ENCODE measurements at places on chromosomes 6 and 20.

DNA sequence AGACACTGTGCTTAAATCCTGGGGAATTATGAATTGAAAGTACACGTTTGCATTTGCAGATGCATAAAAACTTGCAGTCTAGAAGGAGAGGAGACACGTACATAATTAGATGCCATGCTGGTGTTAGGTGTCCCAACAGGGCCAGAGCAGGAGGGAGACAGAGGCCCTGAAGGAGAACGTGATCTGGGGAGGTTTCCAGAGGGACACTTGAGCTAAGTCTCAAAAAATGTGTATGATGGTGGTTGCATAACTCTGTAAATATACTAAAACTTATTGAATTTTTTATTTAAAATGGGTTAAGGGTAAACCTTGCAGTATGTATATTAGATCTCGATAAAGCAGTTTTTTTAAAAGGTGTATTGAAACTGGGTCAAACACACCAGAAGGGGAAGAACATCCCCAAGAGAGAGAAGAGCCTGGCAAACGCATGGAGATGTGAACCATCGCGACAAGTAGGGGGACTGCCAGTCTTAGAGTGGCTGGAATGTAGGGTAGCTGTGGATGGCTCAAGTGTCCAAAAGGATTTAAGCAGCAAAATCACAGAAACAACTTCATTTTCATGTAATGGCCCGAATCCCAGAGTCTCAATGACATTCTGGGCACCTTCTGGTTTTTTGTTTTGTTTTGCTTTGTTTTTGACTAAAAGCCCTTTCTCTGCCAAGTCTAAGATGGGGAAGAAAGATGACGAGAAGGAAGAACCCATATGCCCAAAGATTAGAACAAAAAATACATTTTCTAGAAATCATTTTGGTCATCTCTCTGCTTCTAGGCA lies 15.3 kb downstream of the TRAF3IP2 start:
- no peak for DNase-seq

- no peak for DNase-seq
Measured at GRCh38 chr6:16719488-16719887, 41.8 kb downstream of the ATXN1 start.

DNA sequence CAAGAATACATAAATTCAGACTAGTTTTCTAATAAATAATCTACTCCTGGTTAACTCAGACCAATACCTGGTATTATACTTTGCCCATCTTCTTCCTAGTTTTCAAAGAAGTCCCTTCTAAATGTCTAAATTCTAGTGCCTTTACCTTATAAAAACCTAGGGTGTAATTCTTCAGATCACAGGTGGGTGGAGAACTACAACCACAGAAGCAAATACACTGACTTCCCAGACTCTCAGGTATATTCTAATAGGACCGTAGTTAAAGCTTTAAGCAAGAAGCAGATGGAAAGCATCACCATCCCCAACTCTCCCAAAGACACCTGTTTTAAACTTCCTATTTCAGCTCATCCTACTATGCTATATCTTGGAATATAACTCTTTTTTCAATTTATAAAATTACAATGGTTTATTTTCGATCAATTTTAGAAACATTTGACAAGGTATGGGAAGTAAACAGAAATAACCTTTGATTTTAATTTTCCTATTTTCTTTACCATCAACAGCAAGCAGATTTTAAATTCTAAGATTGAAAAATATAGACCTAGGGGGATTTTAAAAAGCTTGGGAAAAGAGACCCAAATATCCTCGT lies 15.8 kb downstream of the MAN1A1 start:
- DNase-seq: no peak

DNA sequence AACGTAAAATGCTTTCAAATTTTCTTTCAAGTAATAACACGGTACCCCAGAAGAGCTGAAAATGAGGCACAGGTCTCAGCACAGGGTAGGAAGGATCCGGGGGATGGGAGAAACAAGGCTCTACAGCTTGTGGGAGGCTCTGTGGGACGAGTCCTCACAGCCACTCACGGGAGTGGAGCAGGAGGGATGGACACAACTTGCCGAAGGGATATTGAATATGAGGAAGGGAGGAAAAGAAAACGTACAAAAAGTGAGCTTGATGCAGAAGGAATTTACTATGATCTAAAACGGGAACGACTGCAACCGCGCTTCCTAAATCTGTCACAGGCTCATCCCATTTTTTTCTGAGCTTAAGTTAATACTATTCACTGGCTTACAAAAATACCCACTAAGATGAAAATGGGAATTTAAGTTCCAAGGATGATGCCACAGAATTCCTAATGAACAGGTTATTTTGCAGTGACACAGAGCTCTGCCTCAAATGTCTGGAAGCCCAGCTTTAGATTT lies 72.9 kb downstream of the FYN start:
- DNase-seq: no peak

- DNase-seq: no peak
Measured at GRCh38 chr6:151637814-151638213, 144.0 kb downstream of the CCDC170 start.

DNA sequence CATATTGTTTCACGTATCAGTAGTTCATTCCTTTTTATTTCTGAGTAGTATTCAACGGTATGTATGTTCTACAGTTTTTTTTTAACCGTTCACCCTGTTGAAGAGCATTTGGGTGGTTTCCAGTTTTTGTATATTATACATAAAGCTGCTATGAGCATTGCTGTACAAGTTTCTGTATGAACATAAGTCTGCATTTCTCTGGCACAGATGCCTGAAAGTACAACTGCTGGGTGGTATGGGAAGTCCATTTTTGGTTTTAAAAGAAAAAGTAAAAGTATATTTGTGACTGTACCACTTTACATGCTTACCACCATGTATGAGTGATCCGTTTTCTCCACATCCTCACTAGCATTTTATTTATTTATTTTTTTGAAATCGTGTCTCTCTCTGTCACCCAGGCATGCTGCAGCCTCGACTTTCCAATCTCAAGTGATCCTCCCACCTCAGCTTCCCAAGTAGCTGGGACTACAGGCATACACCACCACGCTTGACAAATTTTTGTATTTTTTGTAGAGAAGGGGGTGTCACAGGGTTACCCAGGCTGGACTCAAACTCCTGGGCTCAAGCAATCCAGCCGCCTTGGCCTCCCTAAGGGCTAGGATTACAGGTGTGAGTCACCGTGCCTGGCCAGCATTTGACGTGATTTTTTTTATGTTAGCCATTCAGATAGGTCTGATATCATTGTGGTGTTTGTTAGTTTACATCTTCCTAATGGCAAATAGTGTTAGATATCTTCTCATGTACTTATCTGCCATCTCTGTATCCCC lies 11.0 kb upstream of the SIM1 start:
- DNase-seq: no peak

GRCh38 chr6:12586721-12587480 lies 129.7 kb upstream of the PHACTR1 start:
- no peak for DNase-seq

DNA sequence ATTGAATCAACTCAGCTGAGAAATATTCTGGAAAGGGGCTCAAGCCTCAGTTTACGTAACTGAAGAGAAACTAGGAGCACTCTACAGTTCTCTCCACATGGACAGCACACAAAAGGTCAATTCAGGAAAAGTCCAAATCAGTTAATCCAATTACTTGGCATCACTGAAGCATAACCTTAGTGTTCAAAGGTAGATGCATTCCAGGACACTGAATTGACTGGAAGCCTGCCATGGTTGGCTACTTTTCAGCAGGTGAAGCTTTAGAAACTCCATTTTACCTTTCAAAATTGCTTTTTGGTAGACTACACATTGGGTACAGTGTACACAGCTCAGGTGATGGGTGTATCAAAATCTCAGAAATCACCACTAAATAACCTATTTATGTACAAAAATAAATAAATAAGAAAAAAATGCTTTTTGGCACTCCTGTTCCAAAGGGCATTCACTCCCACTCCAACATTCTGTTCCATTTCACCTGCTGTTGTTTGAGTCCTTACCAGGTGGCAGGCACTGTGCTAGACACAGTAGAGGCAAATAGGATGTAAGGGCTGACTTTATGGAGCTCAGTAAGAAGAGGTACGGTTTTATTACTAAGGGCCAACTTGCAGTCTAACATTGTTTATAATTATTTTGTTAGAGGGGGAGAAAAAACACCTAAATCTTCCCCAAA lies 153.4 kb downstream of the FAXC start:
- DNase-seq: no peak

DNA sequence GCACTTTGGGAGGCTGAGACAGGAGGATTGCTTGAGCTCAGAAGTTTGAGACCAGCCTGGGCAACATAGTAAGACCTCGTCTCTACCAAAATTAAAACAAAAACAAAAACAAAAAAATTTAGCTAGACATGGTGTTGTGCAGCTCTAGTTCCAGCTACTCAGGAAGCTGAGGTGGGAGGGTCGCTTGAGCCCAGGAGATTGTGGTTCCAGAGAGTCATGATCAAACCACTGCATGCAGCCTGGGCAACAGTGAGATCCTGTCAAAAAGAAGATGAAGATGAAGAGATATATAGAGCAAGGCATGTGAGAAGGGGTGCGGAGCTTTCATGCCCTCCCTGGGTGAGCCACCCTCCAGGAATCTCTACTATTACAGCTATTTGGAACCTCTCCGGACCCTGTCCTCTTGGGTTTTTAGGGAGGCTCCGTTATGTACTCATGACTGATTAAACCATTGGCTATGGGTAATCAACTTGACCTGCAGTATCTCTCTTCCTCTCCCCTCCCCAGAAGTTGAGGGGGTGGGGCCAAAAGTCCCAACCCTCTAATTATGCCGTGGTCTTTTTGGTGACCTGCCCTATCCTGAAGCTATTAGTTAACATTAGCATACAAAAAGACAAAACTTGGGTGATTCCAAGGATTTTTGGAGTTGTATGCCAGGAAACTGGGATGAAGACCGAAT lies 9.0 kb downstream of the POLH start:
- peak; percentile 77 for DNase-seq

GRCh38 chr20:38050686-38051085 lies 17.1 kb downstream of the RPRD1B start:
- DNase-seq: no peak

- no peak for DNase-seq
Measured at GRCh38 chr6:100381111-100381510, 83.6 kb downstream of the SIM1 start.

DNA sequence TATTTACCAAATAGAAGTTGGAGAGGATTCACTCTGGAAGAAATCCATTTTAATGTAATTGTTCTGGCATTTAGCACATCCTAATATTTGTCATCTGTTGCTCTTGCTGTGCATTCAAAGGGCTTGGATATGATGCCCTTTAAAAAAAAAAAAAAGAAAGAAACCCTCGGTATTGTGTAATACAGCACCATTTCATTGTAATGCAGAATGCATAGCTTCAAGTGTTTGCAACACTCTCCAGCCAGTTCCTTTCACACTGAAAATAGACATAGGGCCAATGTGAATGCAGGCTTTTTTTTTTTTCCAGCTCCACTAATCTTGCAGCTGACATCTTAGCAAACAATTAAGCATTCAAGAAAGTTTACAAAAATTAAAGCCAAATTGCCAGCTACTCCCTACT lies 197.4 kb upstream of the POU3F2 start:
- DNase-seq: no peak

DNA sequence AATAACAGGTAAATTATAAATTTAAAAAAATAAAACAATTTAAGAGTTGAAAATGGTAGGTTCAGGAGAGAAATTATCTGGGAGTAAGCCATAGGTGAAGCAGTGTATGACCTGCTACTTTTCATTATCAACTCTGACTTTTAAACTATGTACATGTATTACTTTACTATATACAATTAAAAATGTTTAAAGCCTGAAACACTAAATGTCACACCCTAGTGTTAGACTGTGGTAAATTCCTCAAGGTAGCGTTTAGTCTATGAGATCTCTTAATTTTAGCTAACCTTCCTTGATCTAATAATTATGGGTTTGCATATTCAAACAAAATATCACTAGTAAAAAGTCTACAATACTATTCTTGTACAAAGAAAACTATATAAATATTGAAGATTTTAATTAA lies 22.3 kb upstream of the TBC1D32 start:
- no peak for DNase-seq

DNA sequence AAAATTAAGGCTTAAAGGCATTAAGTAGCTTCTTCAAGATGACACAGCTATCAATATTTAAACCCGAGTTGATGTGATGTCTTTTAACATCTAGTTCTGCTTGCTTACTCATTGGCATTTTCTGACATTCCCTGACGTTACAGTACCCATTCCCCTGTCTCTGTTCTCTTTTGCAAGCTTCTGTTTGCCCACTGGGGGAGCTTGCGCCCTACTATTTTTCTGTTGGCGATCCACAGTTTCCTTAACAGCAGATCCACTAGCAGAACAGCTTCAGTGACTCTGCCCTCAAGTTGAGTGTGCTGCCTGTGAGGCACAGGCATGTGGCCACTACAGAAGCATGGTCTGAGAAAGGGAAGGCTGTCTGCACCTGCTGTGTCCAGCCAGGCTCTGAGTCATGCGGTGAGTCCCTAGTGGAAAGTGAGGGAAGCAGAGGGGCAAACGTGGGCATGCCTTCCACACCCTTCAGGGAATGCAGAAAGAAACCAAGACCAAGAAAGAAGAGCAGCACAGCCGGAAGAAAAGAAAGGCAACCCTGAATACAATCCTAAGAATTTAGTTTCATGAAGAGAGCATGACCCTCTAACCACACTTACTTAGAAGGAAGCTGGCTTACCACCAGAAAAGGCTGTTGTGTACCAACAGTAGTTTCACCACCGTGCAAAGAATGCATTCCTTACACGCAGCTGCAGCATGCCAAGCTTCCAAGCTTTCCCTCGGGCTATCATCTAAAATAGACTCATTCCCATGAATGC lies 97.7 kb upstream of the VGLL2 start:
- no peak for DNase-seq

DNA sequence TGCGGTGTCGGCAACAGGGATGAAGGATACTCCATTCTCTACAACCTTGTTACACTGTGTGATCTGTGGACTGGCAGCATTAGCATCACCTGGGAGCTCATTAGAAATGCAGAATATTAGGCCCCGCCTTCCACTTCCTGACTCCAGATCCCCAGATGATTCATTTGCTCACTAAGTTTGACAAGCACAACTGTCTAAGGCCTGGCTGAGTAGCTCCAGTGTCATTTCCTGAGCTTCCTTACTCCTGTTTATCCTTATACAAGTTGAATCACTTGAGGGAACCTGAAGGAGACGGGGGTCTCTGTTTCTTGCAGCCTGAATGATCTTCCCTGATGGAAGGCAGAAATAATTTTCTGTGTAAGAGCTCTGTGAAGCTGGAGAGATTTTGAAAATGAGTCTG lies 32.7 kb upstream of the PROKR2 start:
- DNase-seq: no peak

GRCh38 chr6:166910601-166911000 lies 45.7 kb downstream of the RNASET2 start:
- DNase-seq: no peak

DNA sequence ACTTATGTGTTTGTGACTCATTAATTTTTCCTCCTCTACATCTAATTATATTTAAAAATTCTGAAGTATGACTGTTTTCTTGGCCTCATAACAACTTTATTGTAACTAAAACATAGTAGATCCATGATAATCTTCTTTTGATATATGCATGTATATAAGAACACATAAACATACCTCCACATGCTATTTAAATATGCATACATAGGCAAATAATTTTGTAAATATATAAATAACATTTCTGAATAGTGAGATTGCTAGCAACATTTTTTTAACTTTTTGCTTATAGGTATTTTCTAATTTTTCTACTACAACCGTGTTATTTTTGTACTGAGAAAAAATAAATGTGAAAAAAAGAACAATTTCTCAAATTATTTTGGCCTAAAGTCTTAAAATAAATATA lies 627.6 kb downstream of the HTR1B start:
- no peak for DNase-seq

GRCh38 chr20:10487142-10488136 lies 52.3 kb downstream of the SLX4IP start:
- DNase-seq: no peak
